ENCODE measurements at places on chromosomes 2 and 18.

DNA sequence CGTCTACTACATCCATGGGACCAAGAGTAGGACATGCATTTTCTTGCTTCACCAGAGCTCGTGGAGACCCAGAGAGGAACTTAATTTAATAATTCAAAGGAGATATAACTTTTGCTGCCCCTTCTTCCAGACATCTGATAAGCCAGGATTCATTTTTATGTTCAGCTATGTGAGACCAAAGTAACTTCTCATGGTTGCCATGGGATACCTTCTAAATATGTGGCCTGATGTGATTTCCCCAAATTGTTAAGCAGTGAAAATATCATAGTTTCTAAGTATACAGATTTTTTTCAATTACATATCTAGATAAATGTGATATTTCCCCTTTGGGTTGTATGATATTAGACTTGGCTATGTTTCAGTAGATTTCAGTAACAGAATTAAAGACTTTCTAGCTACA is 185.5 kb upstream of the FN1 start:
- no peak for DNase-seq

DNA sequence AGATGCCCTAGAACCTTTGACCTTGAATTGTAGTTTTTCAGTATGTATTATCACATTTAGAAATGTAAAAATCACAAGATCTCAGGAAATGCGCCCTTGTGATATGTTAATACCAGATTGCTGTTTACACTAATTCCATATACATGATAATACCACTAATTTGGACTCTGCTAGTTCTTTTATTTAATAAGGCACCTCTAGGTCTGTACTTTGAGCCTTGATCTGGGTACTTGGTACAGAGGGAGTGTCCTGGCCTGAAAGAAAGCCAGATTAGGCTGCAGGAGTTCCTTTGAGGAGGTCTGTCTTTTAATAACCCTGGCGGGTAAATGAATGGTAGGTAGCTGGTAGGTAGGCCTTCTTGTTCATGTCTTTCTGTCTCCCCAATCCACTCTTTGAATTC is 26.3 kb downstream of the PLEKHA3 start:
- DNase-seq, result no peak

GRCh38 chr2:117853873-117854272 is 39.4 kb downstream of the DDX18 start:
- no peak for DNase-seq

GRCh38 chr2:192277494-192278109 is 82.9 kb upstream of the TMEFF2 start:
- no peak for DNase-seq

DNA sequence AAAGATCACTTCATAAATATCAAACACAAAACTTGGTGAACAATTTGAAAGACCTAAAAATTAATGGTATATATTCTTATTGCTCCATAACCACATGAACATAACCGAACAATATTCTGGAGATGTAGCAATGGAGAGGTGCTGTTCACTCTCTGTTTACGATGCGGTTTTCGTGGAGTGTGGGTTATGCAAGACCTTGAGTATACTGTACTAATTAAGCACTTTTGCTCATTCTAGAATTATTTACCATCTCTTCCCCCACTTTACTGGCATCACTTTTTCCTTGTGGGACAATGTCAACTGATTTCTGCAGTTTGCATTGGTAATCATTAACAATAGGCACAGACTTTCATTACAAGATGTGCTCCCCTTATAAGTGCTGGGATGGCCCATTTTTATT is 97.6 kb downstream of the RAPH1 start:
- DNase-seq, result no peak

DNA sequence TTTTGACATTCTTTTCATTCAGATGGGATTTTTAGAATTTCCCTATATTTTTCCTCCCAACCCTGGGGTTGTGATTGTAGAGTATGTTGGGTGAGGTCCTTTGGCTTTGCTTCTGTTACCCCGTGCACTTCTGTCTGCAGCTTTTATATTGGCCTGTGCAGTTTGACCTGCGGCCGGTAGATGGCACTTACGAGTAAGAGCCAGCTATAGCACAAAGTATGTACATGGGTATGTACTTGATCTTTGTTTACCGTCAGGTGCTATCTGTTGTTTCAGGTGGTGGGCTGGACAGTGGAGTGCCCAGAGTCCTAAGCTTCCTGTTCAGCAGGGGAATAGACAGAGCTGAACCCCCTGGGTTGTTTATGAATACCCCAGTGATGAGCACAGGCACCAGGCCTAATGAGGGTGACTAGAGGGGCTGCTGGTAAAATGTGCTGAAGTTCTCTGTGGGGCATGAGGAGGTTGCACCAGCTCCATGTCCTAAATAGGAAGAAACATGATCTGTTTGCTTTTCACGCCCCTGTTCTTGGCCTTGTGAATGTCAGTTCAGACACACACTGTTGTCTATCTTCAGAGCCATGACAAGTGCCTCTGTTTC is 58.9 kb upstream of the THUMPD2 start:
- peak; percentile 13 for DNase-seq

Measured in HuH-7 (cell line).